LHCN-M2 (cell line): ENCODE measurements at places on chromosomes 13 and 19. TPM values are rescaled to one million over a fixed set of nuclear protein-coding genes. Genes with fewer than 3 reads are reported as not detected.

DNA sequence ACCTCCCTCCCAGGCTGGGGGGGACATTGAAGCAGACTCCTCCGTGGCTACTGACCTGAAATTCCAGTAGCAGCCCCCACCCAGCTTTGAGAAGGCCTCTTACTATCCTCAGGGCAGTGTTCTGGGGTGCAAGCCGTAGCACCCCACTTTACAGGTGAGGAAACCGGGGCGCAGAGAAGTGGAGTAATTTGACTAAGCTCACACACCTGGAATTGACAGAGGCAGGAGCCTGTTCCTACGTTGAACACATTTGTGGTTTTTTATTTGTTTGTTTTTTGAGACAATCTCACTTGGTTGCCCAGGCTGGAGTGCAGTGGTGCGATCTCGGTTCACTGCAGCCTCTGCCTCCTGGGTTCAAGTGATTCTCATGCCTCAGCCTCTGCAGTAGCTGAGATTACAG lies 14.6 kb upstream of the S1PR4 start:
- DNase-seq: no peak

DNA sequence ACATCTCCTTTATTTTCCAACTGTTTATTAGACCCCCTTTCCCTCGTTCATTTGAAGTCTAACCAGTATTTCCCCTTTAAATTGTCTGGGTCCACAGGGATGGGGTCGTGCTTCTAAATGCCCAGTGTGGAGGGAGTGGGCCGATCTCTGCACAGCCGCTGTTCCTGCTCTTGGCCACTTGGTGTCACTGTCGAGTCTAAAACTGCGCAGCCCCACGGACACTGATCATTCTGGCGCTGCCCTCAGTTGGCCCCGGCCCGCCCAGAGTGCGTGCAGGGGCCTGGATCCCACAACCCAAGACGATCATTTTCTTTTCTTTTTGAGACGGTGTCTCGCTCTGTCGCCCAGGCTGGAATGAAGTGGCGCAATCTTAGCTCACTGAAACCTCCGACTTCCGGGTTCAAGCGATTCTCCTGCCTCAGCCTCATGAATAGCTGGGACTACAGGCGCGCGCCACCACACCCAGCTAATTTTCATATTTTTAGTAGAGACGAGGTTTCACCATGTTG lies 12.0 kb downstream of the WDR88 start:
- peak; percentile 27 for DNase-seq

- DNase-seq: peak; percentile 75
These were observed 35.3 kb upstream of the NPAS1 start for GRCh38 chr19:46984077-46985010.

PEAK3 gene
- 0.19 and 0.63 TPM in 2 replicates for total RNA-seq

GRCh38 chr13:71830736-71831135 lies 36.3 kb downstream of the DACH1 start:
- DNase-seq: no peak

IGFL2 gene
- total RNA-seq: not detected in 2 replicates

GRCh38 chr19:16851031-16851712 lies 22.0 kb downstream of the SIN3B start:
- DNase-seq: no peak

DNA sequence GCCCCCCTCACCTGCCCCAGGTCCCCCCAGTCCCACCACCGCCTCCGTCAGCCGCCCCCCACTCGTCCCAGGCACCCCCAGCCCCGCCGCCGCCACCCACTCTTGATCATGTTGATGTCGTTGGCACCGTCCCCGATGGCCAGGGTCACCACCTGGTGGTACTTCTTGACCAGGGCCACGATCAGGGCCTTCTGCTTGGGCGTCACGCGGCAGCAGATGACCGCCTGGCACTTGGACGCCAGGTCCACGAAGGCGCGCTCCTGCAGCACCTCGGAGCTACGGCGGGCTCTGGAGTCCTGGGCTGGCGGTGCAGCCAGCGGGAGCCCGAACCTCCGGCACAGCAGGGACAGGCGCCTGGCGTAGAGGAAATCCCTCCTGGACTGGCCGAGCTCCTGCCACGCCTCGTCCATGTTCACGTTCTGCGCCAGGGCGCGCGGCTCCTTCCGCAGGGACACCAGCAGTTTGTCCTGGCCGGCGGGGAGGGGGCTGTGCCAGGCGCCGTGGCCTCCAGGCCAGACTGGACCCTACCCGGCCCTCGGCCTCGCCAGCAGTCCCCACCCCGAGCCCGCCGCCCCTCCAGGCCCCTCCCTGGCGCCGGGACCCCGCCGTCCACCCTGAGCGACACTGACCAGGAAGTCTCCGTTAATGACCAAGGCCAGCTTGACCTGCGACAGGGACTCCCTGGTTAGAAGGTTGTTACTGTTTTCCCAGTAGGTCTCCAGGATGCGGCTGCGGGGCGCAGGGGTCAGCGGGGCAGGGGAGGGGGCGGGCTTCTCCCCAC lies 22.6 kb downstream of the ATP8B3 start:
- no peak for DNase-seq

DNA sequence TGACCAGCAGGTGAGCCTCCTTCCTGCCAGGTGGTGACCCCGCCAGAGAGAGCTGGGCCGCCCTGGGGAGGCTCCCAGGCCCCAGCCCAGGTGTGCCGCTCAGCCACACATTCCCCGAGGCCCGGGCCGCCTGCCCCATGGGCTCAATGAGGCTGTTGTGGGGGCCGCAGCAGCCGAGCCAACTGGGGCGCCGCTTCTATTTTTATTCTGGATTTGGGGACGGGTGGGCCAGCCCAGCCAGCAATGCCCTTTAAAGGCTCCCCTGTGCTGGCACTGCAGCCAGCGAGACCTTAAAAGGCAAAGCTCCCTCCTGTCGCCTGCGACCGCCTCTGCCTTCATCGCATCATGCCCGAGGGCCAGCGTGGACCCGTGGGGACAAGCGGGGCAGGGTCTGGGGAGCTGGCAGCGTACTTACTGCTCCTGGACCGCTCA lies 17.7 kb upstream of the CRTC1 start:
- DNase-seq: no peak

LRRC63 gene
- total RNA-seq: not detected in 2 replicates

FUT2 gene
- total RNA-seq: not detected in 2 replicates

DNA sequence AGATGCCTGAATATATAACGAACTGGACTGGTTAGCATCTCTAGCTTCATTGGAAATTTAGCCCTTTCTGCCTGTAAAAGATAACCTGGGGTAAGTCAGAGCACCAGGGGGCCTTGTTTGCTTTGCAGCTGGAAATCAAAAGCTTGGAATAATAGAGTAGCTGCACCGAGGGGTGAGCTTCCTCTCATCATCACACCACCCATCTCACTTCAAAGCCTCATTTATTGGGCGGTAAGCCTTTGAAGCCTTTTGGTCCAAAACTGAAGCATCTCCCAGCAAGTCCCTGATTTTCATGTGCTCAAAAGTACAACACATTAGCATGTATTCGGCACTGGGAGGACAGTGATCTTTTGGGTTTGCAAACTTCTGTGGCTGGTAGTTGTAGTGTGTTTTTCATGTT lies 405.1 kb downstream of the FOXO1 start:
- no peak for DNase-seq

DNA sequence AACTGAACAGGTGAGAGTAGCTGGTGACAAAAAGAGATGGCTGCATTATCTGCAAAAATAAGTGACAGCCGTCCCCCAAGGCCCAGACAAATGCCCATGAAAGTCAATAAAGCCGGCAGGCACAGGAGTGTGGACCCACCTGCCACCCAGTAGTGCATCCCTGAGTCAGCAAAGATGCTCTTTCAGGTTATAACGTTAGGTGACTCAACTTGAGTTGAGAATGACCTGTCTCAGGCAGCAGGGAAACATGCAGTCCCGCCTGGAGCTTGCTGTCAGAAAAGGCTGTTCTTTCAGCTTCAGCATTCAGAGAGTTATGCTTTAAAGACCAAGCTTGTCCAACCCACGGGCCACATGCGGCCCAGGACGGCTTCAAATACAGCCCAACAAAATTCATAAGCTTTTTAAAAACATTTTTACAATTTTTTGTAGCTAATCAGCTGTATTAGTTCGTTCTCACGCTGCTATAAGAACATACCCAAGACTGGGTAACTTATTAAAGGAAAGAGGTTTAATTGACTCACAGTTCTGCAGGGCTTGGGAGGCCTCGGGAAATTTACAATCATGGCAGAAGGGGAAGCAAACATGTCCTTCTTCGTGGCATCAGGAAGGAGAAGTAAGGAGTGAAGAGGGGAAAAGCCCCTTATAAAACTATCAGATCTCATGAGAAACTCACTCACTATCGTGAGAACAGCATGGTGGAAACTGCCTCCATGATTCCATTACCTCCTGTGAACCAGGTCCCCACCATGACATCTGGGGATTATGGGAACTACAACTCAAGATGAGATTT lies 110.4 kb downstream of the RAB20 start:
- DNase-seq: no peak

DNA sequence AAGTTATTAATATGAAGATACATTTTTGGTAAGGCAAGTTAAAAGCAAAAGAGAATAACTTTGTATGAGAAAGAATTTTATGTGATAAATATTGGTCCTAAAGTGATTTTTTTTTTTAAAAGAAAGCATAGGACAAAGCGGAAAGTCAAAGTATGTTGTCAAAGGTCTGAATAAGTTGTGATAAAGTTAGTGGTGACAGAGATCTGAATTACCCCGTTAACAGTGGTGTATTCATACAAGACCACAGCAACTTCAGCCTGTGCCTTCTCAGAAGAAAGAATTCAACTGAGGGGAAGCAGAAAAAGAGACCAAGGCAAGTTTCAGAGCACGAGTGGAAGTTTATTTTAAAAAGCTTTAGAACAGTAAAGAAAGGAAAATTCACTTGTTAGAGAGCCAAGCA lies 19.0 kb upstream of the ZNF566 start:
- no peak for DNase-seq

GRCh38 chr13:88217883-88218282 lies 546.7 kb downstream of the SLITRK5 start:
- DNase-seq: no peak

DNA sequence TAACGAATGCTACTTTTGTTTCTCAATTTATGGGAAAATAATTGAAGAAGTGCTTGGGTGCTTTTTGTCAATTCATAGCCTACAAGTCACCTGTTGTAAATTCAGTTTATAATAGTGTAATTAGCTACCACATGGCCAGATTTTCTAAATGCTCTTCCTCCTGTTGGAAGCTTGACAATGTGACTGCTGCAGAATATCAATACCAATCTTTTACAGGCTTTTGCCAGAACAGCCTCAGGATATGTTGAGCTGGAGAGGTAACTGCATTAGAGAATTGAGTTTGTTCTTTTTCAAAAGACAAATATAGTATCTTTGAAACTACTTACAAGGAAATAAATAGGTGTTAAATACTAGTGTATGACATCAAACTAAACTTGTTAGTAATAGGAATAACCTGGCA lies 277.8 kb downstream of the POU4F1 start:
- no peak for DNase-seq

- peak; percentile 18 for DNase-seq
These were observed 3.4 kb downstream of the EVI5L start for GRCh38 chr19:7833225-7834099.

TUBB4A gene
- not detected in 2 replicates for total RNA-seq

- DNase-seq: no peak
These were observed 142.6 kb downstream of the CRYL1 start for GRCh38 chr13:20383058-20383457.

- DNase-seq: peak; percentile 44
These were observed 4.3 kb downstream of the HPN start for GRCh38 chr19:35045667-35046300.

GRCh38 chr13:40271931-40272775 lies 394.3 kb downstream of the FOXO1 start:
- DNase-seq: peak; percentile 41

- no peak for DNase-seq
These were observed 238.3 kb downstream of the TEX29 start for GRCh38 chr13:111558700-111559088.

GRCh38 chr19:35224681-35225571 lies 3.6 kb downstream of the FAM187B start:
- DNase-seq: no peak

- no peak for DNase-seq
These were observed 32.6 kb upstream of the MEDAG start for GRCh38 chr13:30873499-30873898.

GRCh38 chr19:5907241-5907640 lies 2.6 kb downstream of the VMAC start:
- DNase-seq: no peak

FGF21 gene
- not detected in 2 replicates for total RNA-seq

DNA sequence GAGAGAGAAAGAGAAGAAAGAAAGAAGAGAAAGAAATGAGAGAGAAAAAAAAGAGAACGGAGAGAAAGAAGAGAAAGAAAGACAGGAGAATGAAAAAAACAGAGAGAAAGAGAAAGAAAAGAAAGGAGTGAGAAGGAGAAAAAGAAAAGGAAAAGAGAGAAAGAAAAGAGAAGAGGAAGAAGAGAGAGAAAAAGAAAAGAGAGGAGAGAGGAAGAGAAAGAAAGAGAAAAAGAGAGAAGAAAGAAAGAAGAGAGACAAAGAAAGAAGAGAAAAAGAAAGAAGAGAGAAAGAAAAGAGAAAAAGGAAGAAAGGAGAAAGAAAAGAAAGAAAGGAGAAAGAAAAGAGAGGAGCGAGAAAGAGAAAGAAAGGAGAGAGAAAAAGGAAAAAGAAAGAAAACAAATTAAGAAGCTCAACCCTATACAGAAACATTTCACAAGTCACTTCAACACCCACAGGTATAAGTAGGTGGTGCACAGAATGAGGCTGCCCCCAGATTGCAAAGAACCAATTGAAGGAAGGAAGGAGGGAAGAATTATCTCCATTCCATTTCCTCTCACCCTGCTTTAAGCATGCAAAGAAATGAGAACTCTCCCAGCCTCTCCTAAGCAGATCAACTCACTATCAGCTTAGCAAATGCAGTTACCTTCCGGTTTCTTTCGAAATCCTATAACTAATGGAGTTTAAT lies 98.8 kb upstream of the CACNA1A start:
- DNase-seq: no peak

DNA sequence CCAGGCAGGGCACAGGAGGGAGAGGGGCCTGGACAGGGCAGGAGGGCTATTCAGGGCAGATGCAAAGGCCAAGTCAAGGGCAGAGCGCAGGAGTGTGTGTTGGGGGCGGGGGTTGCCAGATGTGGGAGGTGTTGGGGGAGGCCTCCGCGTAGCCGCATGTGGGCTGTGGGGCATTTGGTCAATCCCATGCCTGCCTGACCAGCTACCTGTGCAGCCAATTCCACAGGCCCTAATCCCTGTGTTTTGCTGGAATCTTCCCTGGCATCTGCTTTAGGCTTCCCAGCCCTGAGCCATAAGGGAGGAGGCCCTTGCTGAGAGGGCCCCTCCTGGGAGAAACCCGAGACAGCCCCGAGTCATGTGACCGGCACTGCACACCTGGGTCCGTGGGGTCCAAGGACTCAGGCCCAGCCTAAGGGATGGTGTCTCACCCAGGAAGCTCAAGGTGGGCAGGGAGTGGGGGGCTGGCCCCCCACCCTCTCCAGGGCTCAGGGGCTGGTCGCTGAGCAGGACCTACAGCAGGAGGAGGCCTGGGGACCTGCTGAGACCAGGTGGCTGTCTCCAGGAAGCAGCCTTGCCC lies 20.3 kb downstream of the RFX1 start:
- no peak for DNase-seq

DNA sequence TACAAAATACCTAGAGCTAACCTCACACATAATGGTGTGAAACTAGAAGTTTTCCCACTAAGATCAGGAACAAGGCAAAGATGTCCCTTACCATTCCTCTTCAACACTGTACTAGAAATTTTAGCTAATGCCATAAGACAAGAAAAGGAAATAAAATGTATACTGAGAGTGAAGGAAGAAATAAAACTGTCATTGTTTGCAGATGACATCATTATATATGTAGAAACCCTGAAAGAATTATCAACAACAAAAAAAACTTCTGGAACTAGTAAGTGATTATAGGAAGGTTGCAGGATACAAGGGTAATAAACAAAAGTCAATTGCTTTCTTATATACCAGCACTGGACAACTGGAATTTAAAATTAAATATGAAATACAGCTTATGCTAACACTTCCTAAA lies 93.7 kb downstream of the TNFSF11 start:
- DNase-seq: no peak

CLDN10 gene
- total RNA-seq: not detected in 2 replicates

GRCh38 chr19:55877211-55877610 lies 40.9 kb downstream of the NLRP4 start:
- no peak for DNase-seq
